SK-N-SH (cell line): ENCODE measurements at places on chromosomes 5 and 9.

GRCh38 chr9:133830310-133830709 is 92.2 kb upstream of the SARDH start:
- DNase-seq, result no peak

DNA sequence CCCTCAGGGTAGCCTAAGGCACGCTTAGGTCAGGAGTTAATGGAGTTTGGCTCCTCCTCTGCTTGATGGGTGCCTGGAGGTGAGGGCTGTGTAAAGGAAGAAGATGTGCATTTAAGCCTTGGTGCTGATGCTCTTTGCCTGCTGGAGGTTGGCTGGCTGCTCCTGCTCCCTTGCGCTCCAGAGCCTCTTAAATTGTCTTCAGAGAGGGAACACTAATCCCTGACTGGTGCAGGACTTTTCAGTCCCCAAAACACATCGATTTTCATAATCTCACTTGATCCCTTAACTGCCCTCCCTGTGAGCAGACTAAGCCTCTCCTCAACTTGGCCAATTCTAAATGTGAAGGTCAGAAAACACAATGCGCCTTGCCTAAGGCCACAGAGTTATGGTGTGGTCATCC is 16.2 kb upstream of the TCOF1 start:
- no peak for DNase-seq

GRCh38 chr9:101271102-101271501 is 113.7 kb downstream of the BAAT start:
- no peak for DNase-seq

- DNase-seq, result no peak
Measured at GRCh38 chr5:153130296-153130695, 360.2 kb upstream of the GRIA1 start.

- DNase-seq, result no peak
Measured at GRCh38 chr5:28961816-28962215, 1923.4 kb upstream of the CDH9 start.

- no peak for DNase-seq
Measured at GRCh38 chr9:5872511-5872910, 18.2 kb upstream of the MLANA start.

GRCh38 chr9:110555551-110556331 is 23.8 kb downstream of the SVEP1 start:
- DNase-seq, result no peak

DNA sequence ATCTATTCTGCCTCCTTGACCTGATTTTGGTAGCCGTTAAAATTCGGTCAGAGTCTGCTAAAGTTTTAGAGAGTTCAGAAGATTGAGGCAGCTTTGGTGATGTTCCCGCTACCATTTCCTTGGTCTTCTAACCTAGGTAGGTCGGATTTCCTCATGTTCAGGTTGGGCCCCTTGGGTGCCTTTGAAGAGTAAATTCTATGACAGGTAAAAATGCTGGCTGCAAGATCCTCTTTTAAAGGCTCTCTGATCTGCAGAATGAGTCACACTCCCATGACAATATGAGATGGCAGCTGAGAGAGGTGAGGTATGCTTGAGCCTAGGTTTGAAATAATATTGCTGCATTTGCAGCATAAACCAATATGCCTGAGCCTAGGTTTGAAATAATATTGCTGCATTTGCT is 198.9 kb downstream of the TSSK1B start:
- no peak for DNase-seq

- peak; percentile 30 for DNase-seq
Measured at GRCh38 chr5:134846641-134846960, 833 bp downstream of the C5orf24 start.

DNA sequence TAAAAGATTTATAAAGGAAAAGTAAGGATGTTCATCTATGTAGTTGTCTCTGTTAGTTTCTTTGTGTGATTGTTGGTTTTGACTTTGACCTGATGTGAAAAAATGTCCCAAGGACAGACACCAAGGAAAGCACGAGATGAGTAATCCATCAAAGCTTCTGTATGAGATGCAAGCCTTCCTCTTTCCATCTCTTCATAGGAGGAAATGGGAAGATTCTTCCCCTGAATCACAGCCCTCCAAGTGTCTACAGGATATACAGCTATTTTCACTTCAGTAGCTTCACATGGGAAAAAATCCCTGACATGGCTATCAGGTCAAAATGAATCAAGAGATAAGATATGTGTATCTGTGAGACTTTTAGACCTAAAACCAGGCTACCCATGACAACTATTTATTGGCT is 29.0 kb upstream of the CEMIP2 start:
- no peak for DNase-seq
